Activated naive CD8-positive, alpha-beta T cell treated with anti-CD3 and anti-CD28 coated beads, Interleukin-2, amount 50 U/mL, for 24 hours (primary cell): ENCODE measurements at places on chromosomes 16 and 17.

DNA sequence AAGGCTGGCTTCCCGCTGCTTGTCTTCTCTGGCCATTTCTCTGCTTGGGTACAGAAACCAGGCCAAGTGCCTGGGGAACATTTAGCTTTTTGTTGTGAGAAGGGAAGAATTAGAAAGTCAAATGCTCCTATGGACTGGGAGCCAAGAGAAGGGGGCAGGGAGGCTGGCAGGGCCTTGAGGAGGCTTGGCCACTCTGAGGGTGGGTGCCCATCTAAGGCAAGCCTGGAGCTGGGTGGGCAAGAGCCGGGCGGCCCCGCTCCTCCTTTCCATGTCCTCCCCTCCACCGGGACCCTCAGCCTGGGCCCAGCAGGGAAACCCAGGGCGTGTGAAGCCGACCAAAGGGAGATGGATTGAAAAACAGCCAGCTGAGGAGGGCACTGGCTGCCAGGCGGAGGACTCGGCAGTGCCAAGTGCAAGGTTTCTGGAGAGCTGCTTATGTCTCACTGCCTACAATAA, 69.4 kb downstream of the NTN1 start:
- no peak for DNase-seq

DNA sequence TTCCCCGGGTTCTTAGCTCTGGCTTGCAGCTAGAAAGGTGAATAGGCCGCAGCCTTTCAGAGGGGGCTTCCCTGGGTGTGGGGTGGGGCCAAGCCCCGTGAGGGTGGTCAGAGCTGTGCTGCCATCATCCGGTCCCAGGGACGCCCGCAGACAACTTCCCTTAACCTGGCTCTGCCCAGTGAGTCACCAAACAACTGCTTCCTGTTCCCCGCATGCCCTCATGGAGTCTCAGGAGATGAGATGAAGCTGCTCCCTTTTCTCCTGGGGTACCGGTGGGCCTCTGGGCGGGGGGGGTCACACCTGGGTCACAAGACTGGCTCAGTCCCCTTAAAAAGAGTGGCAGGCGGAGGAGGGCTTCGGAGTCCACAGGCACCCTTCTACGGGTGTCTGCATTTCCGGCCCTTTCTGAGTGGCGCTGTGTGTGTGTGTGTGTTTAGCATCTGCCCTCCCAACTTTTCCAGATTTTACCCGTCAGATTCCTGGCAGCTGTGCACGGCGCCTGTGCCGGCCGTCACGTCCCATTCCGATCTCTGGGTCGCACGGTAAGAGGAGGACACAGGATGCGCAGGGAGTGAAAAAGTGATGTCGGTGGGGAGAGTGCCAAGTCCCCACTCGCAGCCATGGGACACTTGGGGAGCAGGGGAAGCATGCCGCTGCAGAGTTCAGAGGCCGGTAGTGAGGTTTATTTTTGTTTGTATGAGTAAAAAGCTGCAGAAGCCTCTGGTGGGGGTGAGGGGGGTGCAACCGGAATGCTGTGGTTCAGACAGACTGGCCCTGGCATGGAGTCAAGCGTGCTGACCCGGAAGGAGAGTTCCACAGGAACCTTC, 16.8 kb downstream of the HIC1 start:
- no peak for DNase-seq

DNA sequence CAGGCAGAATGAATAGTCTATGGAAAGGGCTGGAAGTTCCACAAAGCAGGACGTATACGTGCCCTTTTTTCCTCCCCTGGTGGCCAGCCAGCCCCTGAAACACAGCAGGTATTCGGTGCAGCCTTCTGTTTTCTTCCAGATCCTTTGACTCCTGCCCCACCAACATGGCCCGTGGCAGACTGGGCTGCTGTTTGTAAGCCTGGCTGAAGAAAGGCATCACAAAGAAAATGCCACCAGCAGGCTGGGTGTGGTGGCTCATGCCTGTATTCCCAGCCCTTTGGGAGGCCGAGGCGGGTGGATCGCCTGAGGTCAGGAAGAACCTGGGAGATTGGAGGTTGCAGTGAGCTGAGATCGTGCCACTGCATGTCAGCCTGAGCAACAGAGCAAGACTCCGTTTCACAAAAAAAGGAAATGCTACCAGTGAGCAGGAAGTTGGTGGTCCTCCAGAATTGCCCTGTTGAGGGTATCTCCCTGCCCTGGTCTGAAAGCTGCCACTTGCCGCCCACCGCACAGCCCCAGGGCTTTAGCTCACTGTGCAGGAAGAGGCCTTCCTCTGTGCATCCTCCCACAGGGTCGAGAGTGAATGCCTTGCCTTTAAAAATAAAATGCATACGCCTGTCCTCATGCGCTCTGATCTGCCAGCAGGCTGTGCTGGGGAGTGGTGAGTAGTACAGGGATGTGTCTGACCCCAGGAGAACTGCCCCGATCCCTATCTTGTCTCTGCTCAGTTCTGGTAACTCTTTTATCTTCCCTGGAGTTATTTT, 587.7 kb downstream of the MAF start:
- DNase-seq, result no peak

DNA sequence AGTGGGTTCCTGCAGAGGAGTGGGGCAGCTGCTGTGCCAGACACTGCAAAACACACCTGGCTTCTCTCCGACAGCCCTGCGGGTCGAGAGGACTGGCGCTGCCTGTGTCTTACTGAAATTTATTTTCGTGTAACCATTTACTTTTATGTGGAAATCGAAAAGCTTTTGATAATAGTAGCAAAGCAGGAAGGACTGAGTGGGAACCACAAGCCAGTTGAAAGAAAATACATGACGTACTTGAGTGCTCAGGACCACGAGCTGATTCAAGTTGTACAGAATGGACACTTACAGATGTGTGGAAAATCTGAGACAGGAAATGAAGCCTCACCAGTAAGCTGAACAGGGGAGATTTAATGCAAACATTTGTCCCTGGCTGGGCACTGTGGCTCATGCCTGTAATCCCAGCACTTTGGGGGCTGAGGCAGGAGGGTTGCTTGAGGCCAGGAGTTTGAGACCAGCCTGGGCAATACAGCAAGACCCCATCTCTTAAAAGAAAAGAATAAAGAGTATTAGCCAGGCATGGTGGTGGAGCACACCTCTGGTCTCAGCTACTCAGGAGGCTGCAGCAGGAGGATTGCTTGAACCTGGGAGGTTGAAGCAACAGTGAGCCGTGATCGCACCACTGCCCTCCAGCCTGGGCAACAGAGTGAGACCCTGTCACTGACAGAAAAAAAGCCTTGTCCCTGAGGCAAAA, 11.3 kb upstream of the RPL13 start:
- no peak for DNase-seq

DNA sequence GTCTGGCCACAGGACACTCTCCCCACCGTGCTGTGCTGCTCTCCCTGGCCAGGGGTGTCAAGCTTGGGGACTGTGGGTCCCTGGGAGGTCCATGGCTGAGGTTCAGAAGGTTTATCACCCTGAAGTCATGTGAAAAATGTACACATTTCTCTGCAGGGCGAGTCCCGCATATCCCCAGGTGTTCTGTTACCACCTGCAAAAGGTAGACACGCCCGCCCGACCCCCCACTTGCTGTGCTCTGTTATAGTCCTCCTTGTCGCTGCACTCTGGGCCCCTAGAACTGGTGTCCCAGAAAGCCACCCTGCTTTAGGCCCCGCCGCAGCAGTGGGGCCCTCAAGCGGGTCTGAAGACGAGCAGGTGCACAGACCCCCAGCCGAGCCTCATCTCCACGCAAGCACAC, 11.8 kb downstream of the JPT2 start:
- DNase-seq, result no peak

DNA sequence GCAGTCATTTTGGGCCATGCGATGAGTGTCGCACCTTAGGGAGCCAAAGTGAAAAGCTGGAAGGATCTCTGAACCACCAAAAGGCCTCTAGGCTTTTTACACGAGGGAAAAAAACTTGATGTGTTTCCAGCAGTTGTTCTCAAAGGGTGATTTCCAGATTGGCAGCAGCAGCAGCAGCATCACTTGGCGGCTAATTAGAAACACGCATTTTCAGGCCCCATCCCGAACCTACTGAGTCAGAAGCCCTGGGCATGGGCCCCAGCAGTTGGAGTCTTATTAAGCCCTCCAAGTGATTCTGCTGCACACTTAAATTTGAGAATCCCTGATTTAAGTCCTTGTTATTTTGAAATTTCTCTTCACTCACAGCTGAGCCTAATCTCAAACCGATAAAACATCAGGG, 25.3 kb upstream of the PYY start:
- no peak for DNase-seq

DNA sequence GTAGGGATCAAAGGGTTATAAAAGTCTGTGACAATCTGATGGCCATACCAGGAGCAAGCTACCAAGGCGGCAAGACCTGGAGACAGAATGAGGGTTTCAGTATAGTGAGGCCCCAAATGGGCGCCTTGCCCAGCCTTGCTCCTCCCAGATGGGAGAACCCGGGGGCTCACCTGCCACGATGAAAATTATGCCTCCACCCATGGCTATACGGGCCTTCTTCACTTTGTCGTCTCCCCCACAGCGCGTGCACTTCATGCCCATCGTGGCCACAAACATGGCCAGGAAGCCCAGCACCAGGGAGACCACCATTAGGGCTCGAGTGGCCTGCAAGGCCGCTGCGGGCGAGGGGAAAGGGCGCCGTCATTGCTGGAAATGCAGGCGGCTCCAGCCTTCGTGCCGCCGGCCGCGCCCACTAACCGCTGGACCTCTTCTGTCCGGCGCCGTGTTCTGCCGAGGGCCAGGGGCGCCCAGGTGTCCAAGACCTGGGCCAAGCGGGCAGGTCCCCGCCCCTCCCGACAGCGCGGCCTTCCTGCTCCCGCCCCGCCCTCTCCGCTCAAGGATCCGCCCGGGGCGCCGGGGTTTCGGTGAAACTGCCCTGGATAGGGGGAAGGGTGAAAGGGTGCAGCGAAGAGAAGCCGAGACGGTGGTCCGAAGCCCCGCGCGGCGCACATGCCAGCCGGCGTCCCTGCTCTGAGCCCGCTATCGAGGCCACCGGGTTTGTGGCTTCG, 1.5 kb downstream of the CLDN7 start:
- peak; percentile 45 for DNase-seq

DNA sequence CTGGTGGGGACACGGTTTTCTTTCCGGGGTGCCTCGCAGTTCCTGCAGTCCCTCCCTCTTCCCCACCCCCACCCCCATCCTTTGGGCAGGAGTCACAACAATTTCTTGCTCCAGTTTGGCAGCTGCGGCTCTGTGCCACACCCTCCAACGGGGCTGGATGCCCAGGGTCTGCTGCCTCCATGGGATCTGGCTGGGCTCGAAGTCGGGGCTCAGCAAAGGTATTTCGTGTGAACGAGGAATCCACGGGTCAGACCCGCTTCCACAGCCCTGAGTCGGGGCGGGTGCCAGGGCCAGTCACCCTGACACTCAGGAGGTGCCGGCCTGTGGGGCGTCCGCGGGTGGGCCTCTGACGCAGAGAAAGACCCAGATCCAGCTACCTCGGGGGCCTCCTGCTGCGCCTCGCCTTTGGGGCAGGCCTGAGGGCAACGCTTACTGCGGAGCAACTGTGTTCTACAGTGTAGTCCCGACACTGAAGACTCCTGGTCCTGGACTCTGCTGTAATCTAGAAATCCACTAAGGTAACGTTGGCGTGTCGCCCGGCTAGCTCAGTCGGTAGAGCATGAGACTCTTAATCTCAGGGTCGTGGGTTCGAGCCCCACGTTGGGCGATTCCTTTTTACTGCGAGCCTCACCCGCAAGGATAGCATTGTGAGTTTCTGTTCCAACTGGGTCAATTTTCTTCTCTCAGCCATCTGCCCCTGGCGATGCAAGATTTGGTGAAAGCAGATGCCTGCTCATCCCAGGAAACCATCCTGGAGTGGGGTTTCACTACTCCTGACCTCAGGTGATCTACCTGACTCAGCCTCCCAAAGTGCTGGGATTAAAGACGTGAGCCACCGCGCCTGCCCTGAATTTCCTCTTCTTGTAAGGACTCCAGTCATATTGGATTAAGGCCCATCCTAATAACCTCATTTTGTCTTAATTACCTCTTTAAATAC, 12.6 kb upstream of the OR1F1 start:
- DNase-seq, result peak; percentile 79

GRCh38 chr16:88350922-88351321, 31.8 kb upstream of the ZNF469 start:
- DNase-seq, result no peak

GRCh38 chr16:4091240-4092012, 24.8 kb downstream of the ADCY9 start:
- no peak for DNase-seq

DNA sequence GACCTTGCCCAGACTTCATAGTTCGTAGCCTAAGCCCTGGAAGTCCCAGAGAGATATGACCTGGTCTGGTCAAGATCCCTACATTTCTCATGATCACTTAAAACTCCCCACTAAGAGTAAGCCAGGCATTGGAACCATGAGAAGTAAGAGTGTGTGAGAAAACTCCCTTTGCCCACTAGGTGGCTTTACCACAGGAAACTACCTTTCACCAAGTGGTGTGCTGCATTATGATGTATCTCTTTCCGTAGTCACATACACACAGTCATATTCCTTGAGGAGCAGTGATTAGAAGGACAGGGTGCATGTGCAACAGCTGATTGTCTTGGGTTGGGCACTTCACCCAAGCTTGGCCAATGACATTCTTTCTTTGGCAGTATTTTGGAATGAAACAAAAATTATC, 639.3 kb downstream of the KCNJ2 start:
- no peak for DNase-seq

DNA sequence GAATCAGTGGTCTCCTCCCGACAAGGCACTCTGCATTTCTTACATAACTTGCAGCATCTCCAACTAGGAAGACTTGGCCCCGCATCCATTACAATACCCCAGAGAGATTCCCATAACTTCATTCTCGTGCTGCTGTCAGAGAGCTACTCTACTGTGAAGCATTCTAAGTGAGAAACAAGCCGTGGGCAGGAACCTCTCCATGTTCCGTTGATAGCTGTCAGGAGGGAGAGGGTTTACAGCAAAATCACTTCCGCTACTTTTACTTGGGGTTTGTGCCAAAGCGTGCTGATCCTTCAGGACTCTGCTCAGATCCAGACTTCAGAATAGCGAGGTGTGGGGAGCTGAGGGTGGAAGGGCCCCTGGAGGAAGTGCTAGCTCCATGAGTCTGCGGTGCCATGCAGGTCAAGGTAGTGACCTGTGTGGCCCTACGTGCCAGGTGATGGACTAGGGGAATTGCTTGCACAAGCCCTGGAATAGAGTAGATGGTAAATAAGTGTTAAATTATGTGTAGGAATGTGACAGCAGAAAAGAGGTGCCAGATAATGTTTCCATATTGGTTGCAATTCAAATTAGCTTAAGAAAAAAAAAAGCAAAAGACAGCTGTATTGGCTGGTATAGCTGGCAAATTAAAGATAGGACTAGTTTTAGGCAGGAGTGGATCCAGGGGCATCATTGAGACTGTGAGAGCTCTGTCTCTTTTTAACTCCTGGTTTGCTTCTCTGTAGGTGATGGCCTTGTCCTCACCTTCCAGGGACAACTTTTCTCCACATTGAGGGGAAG, 358.5 kb upstream of the ERCC4 start:
- DNase-seq, result no peak
